ENCODE measurements at places on chromosomes 12 and 14.

GRCh38 chr14:95290871-95291431 is 28.8 kb downstream of the CLMN start:
- DNase-seq, result no peak

GRCh38 chr14:95317817-95318343 is 1.8 kb downstream of the CLMN start:
- no peak for DNase-seq

DNA sequence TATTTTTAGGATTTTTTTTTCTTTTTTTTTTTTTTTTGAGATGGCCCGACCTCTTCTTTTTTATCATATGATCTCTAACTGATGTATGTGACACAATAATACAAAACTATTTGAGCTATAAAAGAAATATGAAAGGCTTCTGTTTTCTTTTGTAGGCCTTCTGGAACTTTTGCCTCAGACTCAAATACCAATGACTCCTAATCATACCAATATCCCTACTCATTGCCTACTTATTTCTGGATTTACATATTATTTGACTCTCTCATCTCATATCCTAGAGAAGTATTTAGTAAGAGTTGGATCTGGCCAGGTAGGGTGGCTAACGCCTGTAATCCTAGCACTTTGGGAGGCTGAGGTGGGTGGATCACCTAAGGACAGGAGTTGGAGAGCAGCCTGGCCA is 12.7 kb upstream of the WDR89 start:
- no peak for DNase-seq

DNA sequence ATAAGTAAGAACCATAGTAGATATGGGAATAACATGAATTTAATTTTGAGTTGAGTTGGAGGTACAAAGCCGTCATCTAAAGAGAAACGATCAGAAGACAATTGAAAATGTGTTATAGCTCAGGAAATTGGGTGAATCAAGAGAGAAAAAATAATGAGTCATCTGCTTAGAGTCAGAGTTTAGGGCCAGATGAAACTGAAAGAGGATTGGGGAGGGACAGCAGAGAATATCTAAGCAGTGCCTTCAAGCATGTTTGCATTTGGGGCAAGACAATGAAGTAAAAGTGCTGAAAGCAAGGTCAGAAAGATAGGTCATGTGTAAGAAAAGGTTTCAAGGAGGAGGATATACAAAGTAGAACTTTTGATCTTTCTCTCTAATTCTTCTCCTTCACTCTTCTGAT is 49.4 kb downstream of the SLC15A5 start:
- peak; percentile 2 for DNase-seq

- DNase-seq, result no peak
These were observed 98.5 kb upstream of the NEDD1 start for GRCh38 chr12:96808587-96808986.

GRCh38 chr14:78401866-78402265 is 231.7 kb downstream of the NRXN3 start:
- DNase-seq, result no peak

DNA sequence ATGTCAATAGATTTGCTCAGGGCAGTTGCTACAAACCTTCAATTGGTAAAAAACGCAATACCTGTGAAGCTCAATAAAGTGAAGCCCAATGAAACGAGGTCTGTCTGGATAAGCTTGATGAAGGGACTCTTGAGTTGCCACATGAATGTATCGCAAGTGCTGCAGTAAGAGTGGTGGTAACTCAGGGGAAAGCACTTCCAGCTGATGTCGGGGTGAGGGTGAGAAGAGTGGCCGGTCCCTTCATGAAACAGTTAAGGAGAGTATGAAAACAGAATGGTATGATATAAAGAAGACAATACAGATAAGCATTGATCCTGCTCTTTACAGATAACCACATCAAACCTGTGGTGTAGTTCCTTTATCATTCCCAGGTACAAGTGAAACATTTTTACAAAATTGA is 83.4 kb upstream of the EVL start:
- DNase-seq, result no peak

GRCh38 chr14:103031956-103032355 is 25.4 kb downstream of the CDC42BPB start:
- DNase-seq, result no peak

GRCh38 chr12:67034110-67034879 is 234.9 kb upstream of the CAND1 start:
- no peak for DNase-seq

- DNase-seq, result peak; percentile 60
These were observed 167.5 kb downstream of the PPM1H start for GRCh38 chr12:62767496-62767895.

DNA sequence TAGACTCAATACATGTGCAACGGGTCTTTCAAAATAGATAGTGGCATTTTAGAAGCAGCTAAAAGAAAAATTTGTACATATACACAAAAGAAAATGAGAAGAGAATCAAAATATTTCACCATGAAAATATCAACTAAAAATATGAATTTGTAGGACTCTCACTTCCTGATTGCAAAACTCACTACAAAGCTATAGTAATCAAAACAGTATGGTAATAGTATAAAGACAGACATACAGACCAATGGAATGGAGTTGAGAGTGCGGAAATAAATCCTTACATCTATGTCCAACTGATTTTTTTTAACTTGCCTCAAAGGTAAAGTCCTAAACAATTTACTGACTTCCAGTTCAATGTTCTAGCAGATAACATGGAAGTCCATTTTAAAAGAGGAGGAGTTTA is 13.1 kb downstream of the C2CD5 start:
- DNase-seq, result no peak

DNA sequence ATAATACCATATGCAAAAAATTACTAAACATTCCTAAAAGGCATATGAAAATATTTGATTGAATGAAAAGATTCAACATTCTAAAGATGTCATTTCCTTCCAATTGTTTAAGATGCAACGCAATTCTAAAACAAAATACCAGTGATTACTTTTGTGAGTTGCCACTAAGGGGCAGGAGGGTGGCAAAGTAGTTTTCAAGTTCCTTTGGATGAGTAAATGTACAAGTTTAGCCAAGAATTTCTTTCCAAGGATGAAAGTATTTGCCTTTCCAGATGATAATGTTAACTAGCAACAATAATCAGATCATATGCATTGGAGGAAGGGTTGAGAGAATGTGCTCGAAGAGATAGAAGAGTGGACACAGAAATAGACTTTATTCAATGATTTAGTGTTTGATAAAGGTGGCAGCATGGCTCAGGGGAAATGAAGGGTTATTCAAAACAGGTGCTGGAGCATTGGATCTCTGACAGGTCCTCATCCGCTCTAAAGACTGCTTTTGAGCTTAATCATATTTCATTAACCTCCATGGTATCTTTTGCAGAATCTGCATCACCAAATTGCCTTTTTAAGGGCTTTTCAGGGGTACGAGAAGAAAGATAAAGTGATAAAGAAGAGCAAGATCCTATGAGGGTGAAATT is 678.5 kb upstream of the TBX3 start:
- DNase-seq, result peak; percentile 63

GRCh38 chr14:89899291-89899690 is 55.2 kb downstream of the EFCAB11 start:
- DNase-seq, result no peak

Measured in fibroblast of the aortic adventitia (primary cell).